Esophagus squamous epithelium (tissue), 5 donors: ENCODE measurements at places on chromosomes 11 and 22.

GRCh38 chr11:44113018-44113417 is 17.5 kb downstream of the EXT2 start:
- no peak for DNase-seq

- DNase-seq, result no peak
Measured at GRCh38 chr11:85767246-85767945, 43.5 kb downstream of the SYTL2 start.

DNA sequence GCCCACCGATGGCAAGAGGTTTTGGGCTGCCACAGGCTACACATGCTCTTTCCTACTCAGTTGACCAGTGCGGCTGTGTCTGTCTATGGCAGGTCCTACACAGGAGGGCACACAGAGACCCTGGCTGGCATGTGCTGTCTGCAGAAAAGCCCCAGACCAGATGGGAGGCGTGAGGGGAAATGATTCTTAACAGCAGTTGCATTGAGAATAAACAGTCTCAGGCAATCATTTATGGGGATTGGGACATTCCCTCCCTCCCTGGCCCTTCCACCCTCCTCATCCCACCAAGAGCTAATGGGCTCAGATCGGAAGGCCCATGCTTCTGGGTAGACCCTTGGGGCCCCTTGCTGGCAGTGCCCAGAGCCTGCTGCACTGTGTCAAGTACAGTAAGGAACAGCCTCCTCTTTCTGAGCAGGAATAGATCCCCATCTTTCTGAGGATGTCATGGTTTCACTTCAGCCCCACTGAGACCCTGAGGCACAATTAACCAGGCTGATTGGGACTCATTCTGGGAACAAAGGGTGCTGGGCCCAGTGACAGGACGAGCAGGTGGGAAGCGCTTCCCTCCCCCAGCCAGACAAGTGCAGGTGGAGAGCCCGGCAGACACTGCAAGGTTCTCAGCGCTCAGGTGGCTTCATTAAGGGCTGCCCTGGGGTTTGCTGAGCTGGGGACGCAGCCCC is 28.3 kb downstream of the TSPAN18 start:
- no peak for DNase-seq

GRCh38 chr11:57751676-57752253 is at the start of gene BTBD18:
Gene BTBD18, minus strand, starts transcription at chr11:57751819. Its CDS starts 631 bp downstream, at chr11:57751188.
- no peak for DNase-seq

- no peak for DNase-seq
Measured at GRCh38 chr11:3669128-3669527, 2.1 kb downstream of the CHRNA10 start.

DNA sequence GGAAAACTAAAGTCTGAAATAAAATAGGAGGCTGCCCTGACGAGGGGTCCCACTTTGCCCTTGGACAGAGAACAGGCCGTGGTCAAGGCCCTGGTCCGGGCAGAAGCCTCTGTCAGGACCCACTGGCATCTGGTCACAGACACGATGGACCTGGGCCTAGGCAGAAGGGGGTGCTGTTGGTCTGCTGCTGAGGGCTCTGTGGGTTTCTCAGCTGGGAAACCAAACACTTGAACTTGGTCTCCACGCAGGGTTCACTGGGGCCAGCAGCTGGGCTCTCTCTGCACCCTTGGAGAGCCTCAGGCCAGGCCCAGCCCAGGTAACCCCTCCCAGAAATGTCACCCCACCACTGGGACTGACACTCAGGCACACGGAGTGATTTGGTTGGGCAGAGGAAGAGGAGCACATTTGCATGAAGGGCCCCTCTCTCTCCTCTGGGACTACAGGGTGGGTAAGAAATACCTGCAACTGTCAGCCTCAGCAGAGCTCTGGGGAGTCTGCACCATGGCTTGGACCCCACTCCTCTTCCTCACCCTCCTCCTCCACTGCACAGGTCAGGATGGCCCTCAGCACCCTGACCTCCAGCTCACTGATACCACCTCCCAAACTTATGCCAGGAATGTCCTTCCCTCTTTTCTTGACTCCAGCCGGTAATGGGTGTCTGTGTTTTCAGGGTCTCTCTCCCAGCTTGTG is 48.1 kb upstream of the TOP3B start:
- DNase-seq, result no peak

GRCh38 chr11:45852712-45853101 is 5.4 kb downstream of the CRY2 start:
- DNase-seq, result no peak

DNA sequence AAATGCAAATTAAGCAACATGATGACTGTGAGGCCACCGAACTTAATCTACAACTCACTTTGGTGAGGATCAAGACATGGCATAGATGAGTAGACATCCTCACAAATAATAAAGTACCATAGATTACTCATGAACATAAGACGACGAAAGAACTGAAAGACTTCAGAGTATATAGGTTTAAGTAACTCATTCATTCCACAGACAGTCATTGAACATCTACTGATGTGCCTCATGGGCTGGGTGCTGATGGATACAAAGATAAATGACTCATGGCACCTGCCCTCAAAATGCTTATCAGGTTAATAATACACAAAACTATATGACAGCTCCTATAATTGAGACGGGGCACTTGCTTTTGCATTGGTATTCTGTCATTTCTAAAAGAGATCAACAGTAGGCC is 63.3 kb downstream of the ZC3H12C start:
- no peak for DNase-seq

DNA sequence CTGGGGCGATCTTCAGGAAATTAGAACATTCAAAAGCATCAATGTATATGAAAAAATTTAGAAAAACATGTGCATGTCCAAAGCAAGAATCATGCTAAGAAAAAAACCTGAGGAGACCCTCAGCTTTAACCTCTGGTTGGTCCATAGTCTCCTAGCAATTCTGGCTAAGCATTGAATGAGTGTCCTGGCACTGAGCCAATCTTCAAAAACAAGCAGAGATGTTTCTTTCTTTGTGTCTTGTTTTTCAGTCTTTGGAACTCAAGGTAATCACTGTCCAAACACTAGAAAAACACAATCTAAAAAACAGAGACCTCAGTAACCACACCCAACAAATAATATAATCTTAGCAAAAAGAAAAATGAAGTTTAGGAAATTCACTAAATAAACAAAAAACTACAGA is 205.4 kb upstream of the CARD18 start:
- DNase-seq, result no peak

- DNase-seq, result no peak
Measured at GRCh38 chr11:119204066-119204465, 2.1 kb upstream of the CBL start.

DNA sequence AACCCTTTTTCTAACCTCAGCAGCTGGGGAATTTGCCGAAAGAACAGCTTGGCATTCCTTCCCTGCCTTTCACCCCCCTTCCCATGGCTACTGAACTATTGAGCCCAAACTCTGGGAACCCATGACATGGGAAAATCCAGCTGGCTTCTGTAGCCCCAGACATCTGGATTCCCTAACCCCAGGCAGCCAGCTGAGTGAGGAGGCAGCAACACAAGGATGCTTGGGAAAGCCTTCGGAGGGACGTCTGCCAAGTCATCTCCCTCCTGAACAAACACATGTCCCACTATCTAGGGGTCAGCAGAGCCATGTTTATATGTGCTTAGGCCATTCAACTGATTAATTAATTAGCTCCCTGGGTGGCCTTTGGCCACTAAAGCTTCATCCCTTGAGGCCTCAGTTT is 21.6 kb downstream of the LRRC55 start:
- no peak for DNase-seq

GRCh38 chr11:120054753-120055045 is 83.2 kb downstream of the TRIM29 start:
- DNase-seq, result no peak

DNA sequence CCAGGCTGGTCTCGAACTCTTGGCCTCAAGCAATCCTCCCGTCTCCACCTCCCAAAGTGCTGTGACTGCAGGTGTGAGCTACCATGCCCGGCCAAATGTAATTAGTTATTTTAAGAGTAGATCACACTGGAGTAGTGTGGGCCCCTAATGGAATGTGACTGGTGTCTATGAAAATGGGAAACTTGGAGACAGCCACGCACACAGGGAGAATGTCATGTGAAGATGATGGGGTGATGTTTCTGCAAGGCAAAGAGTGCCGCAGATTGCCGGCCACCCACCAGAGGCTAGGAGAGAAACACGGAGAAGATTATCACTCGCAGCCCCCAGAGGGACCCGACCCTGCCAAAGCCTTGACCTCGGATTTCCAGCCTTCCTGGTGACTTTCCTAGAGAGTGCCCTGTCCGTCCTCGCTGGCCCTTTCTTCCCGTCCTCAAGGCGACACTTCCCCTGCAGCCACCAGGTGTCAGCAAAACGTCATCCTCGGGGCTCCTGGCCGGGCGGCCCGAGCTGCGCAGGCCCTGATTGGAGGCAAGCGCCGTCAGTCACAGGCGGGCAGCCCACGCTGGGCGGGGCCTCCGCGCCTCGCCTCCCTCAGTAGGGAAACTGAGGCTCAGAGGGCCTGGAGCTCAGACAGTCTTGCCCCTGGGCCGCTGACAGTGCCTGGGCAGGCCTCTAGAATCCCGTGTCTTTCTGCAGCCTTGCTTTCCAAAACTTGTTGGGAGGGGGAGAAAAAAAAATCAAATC is 16.3 kb downstream of the CRYBB2 start:
- no peak for DNase-seq

DNA sequence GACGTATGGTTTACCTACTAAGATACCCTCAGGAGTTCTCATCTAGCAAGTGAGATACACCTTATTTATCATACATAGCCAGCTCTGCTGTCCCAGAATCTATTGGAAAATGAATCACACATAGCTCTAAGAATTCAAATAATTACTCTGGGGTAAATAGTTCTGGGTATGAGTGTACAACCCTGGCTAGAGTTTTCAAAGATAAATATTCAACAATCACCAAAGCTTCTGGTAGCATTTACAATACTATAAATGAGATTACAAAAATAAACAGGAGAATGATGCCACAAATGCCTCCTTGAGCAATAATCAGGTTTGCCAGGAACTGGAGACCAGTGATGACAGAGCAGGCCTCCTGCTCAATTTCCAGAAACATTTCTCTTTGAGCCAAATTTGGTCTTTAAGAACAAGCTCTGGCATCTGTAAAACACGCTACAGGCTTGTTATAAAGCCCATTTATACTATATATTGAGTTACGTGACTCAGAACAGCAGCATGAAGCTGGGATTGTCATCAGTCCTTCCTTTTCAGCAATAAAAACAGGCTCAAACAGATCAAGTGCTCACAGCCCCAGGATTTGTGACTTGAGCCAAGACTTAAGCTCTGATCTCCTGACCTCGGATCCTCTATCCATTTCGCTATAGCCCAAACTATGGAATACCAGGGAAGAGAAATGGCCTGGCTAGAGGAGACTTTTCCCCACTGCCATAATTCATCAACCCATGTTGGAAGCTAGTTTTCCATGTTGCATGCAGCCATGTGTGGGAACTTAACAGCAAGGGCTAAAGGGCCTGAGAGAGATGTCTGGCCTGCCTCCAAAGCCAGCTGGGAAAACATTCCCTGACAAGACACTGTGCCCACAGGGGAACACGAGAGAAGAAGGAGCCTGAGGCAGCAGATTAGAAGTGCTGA is 19.7 kb downstream of the RAB30 start:
- no peak for DNase-seq

- DNase-seq, result no peak
Measured at GRCh38 chr22:40720538-40721256, 41.4 kb downstream of the MCHR1 start.

GRCh38 chr11:33953289-33953688 is 61.4 kb upstream of the LMO2 start:
- DNase-seq, result no peak

DNA sequence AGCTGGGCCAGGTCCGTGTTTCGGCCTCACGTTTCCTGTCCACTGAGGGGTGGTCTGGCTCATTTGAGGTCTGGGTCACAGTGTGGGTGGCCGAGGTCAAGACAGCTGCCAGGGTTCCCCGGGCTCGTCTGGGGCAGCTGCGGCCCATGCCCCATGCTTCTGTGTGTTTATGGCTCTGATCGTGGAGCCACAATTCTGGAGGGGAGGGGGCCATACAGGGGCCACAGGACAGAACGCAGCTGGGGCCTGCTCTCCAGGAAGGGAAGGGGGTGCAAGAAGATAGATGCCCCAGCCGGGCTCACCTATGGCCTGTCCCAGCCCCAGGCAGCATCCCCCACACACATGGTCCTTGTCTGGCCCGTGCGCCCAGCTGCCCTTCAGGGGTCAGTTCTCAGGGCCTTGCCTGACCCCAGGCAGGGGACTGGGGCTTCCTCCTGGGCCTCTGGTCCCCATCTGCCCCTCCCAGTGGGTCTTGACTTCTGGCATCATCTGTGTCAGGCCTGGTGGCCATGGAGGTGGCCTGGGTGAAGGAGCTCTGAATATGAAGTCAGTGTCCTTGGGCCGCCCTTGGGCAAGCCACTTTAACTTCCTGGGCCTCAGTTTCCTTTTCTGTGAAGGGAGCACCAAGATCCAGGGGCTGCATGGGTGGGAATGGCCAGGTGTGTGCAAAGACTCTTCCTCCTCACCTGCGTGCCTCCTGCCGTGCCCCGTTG is 8.4 kb downstream of the TSPAN32 start:
- DNase-seq, result no peak

- DNase-seq, result no peak
Measured at GRCh38 chr11:114880442-114880841, 202.1 kb downstream of the NXPE2 start.

DNA sequence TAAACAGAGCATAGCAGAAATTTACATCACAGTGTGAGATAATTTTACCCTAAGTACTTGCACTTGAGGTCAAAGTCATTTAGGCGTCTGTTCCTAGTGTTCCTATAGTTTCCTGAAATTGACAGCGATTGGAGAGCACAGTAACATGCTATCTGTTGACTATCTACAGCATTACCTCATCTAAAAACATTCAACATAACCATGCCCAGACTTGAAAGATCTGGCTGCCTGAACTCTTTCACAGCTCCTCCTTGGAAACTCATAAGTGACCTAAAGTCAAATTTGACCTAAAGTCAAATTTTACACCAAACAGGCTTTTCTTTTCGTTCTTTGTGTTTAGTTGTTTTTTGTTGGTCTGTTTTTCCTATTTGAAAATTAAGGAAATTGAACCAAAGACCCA is 233.8 kb upstream of the UBASH3B start:
- no peak for DNase-seq

GRCh38 chr22:44057401-44057987 is 33.4 kb downstream of the PARVB start:
- DNase-seq, result no peak

GRCh38 chr11:83721263-83721662 is 435.1 kb upstream of the CCDC90B start:
- no peak for DNase-seq

DNA sequence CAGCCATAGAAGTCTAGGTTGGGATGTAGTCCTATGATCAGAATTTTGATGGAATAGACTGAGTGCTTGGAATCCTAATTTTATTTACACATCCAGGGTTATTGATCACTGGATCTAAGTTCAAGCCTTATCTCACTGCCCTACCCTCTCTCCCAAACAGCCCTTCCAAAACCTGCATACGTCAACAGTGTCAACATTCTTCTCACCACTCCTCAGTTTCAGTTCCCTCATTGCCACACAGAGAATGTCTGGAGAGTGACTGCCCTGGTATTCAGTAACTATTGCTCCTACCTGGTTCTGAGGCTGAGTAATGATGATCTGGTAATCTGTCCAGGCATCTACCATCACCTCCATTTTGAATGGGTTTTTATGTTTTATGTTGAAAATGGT is 60.0 kb downstream of the GLYATL1 start:
- no peak for DNase-seq

- no peak for DNase-seq
Measured at GRCh38 chr22:48827904-48828555, 999.6 kb downstream of the BRD1 start.

GRCh38 chr11:110835106-110835505 is 122.9 kb upstream of the ARHGAP20 start:
- no peak for DNase-seq
